Effector CD4-positive, alpha-beta T cell (primary cell): ENCODE measurements at places on chromosomes 7 and 10.
A peak's percentile ranks its signal among the peaks of the same experiment; 100 is the strongest.

DNA sequence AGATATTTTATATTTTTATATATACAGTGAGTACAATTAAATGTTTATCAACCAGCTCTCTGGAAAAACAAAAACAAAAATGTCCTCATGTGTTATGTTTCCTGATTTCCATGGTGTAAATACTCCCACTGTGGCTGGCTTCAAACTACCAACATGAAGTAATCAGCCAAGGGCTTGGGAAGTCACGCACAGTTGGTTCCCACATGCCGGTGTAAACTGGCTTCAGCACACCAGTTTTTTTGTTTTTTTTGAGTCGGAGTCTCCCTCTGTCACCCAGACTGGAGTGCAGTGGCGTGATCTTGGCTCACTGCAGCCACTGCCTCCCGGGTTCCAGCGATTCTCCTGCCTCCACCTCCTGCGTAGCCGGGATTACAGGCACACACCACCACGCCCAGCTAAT, 11.8 kb downstream of the OSBPL3 start:
- DNase-seq = no peak

GRCh38 chr7:674454-675410, 51.8 kb upstream of the DNAAF5 start:
- no peak for DNase-seq

GRCh38 chr7:51316666-51317581, at the start of gene COBL:
Gene COBL, minus strand, starts transcription at chr7:51316809. Its CDS starts 176 bp downstream, at chr7:51316633.
- DNase-seq = no peak

DNA sequence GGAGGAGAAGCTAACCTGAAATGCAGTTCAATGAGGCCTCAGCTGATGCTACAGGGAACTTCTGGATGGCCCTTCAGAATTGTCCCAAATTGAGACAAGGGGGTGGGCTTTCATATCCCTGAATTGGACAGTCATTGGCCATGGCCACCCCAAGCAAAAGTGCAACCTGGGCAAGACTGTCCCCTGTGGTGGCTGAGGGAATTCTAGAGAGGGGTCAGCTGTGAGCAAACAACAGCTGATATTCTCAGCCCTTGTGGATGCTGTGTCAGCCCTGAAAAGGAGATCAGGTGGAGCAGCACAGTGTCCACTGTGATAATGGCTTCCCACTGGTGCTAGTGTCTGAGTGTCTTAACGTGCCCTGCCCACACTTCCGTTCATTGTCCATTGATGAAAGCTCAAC, 76.6 kb downstream of the SLC16A9 start:
- DNase-seq = no peak

GRCh38 chr7:142868986-142869415, 14.1 kb downstream of the EPHB6 start:
- DNase-seq = no peak

DNA sequence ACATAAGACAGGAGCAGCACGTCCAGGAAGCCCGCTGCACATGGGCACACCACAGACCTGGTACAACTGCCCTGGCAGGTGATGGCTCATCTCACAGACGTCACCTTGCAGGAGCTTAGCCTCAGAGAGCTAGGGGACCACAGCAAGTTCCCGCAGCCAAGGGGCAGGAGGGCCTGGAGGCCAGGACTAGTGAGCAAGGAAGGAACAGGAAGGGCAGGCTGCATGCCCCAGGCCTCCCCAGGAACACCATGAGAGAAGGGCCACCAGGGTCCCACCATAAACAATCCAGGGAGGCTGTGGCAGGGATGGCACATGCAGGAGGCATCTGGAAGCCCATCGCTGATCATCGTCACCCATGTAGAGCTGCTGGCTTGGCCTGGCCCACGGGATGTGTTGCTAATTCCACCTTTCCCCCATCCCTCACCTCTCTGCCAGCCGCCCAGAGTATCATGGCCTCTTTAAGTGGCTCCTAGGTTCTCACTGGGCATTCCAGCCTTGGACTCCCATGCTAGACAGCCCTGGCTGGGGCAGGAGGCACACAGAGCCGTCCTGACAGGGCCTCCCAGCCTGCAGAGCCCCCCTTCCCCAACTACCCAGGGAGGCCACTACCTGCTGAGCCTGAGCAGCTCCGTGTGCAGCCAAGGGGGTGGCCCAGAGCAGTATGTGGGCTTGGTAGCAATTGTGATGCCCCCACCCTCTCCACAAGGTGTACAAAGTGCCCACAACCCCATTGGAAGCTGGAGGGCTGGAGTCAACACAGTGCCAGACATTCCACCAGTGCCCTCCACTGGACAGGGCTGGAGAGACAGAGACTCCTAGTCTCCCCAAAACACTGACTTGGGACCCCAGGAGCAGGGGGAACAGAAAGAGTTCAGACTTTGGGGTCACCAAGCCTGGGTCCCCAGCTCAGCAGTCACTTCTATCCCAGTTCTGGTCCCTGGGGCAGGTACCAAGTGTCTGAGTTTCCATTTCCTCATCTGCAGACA, 35.5 kb downstream of the GRID1 start:
- no peak for DNase-seq

DNA sequence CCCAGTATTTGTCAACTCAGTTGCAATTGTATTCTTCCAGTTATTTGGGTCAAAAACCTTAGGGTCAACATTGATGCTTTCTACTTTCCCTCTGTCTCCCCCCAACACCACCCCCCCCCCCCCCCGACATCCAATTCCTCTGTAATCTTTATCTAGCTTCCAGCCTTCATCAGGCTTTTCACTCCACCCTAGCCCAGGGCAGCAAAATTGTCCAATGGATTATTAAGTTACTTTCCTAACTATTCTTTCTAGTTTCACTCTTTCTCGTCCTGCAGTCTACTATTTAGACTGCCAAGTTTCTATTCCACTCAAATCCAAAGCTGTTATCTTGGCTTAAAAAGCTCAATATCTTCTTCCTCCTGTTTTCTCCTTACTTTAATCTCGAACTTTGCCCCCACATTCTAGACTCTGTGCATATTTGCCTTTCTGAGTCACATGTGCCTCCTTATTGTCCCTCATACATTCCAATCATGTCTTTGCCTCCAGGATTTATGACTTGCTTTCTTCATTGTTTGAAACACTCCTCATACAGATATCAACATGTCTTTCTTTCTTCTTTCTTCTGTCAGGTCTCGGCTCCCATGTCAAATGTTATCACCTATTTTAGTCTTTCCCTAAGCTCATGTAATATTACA, 196.6 kb upstream of the TMEM196 start:
- DNase-seq = no peak

DNA sequence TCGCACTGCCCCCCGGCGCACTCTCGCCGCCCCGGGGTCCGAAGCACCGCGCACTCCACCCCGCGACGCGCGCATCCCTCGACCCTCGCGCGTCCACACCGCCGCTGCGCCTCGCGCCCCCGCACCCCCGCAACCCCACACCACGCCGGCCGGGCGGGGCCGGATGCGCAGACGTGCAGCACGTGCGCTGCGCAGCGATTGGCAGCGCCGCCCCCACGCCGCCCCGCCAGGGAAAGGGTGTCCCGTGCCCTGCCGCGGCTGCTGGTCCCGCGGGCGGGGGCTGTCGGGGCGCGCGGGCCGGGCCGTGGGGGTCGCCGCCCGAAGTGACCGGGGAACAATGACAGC, 53.7 kb upstream of the KDM7A start:
- peak; percentile 66 for DNase-seq

DNA sequence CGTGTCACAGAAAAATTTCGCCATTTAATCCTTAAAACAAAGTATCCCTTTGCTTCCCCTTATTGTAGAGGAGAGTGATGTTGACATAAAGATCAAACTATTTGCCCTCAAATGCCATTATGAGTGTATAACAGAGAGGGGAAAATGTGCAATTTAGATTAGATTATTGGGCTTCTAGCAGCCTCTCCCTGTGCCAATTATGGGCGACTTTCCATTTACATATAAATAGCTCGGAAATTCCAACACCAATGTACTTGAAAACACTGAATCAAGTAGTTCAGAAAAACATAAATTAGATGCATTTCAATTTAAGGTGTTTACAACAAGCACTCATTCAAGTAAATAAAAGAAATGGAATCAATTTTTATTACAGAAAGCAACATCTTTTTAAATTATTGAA, 64.6 kb upstream of the LRRN3 start:
- no peak for DNase-seq

- DNase-seq = no peak
These were observed 48.5 kb upstream of the LAMB1 start for GRCh38 chr7:108051454-108051853.

GRCh38 chr7:3673524-3673923, 372.5 kb downstream of the SDK1 start:
- DNase-seq = peak; percentile 12

GRCh38 chr7:82805527-82805960, 357.1 kb downstream of the PCLO start:
- no peak for DNase-seq

DNA sequence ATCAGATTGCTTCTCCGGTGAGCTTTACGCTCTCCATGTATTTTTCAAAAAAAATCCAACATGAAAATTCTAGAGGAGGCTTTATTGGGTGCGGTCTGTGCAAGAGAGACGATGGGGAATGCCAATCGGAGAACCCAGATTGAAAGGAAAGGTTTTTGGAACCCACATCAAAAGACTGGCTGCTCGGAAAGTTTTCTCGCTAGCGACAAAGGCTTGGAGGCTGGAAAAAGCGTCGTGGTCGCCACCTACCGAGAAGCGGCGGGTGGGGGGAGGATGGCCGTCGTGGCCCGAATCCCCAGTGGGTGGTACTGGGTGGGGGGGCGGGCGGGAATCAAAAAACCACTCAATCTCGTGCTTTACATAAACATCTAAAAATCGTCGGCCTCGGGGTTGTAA, 1.1 kb upstream of the GTF2I start:
- peak; percentile 41 for DNase-seq

DNA sequence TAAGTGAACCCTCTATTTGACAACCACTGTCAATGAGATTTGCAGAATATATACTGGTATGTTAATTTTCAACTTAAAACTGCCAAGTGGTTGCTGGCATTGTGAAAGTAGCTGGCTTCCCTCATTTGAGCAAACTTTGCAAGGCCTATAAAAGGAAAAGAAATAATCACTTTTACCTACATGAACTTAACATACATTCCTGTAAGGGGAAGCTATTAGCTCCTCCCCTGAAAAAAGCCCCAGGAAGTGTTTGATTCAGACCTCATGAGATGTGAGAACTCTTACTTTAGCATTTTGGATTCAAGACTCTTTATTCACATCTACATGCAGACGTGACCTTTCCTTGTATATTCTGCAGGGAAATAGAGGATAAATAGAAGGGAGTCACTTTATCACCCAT, 175.6 kb downstream of the OTUD1 start:
- DNase-seq = no peak

DNA sequence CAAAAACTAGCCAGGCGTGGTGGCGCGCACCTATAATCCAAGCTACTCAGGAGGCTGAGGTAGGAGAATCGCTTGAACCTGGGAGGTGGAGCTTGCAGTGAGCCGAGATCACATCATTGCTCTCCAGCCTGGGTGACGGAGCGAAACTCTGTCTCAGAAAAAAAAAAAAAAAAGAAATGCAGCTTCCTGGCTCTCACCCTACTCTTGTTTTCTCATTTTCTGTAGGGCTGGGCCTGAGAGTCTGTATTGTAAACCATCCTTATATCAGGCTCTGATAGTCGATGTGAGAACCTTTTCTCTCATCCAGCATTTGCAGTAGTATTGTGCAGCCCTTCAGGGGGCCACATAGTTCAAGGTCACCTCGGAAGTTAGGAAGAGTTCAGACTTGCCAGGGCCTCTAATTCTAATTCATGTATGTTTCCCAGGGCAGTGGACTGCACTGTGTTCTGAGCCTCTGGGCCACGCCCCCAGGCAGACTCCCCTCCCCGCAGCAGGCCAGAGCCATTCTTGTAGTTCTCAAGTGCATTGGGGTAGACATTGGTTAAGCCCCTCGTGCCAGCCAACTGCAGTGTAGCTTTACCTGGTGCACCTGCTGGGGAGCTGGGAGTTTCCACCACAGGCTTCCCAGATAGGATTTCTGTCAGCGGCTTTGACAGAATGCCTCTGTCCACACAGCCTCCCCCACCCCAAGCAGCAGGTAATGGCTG, 38.3 kb upstream of the PDCD4 start:
- no peak for DNase-seq

DNA sequence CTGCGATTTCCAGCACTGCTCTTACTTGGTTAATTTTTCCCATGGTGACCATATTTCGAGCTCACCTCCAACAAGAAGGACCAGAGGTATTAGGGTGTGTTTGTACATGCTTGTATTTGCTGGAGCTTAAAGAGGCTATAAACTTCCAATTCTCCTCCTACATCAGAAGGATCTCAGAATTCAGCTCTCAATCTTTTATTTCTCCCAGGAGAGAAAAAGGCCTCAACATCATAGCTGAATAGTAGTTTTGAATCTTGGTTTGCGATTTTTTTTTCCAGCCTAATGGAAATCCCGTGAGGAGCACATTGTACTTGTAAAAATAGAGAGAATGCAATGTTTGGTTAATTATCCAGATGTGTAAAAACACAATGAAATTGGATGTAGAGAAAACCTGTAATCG, 69.7 kb downstream of the CPVL start:
- DNase-seq = no peak

DNA sequence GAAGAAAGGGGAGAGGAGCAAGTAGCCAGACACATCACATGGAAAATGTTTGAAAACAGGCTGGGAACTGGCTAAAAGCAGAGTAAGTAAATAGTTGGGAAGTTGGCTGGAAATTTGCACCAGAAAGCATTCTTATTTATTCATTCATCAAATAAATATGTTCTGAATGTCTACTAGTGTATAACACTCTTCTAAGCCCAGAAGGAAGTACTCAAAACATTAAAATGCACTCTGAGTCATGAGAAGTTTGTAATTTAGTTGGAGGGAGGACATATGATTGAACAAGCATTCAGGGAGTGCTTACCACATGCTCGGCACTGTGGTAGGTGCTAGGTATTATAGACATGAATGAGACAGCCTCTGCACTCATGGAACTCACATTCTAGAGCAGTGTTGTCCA, 37.0 kb upstream of the CNNM1 start:
- no peak for DNase-seq

DNA sequence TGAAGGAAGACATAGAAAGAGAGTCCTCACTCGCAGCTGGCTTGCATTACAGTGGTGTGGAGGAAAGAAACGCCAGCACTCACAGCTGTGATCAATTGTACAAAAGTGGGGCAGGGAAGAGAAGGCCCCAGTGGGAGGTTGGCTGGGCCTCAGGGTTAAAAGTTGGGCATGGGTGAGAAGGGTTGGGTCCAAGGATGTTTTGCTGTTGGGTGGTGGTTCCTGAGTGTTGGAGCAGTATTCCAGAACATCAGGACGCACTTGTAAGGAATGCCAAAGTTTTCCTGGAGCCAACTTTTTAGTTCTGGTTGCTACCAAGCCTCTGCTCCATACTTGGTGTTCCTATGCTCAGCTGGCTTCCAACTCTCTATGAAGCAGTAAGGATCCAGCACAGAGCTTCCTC, 55.4 kb upstream of the MKRN1 start:
- no peak for DNase-seq

DNA sequence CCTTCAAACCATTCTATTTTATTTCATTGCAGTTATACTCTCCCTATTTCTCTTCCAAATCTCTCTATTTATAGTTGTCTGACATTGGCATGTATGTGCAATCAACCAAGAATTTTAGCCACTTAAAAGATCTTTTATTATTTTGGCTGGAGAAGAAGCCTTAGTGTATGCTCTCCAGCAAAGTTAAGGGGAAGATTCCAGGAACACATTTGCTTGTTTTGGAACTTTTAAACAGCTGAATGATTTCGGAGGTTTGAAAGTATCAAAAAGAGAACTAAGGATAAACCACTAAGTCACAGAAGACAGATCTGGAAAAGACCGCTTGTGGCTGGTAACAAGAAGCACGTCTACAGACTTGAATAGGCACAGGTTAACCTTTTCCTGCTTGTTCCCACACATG, 182.2 kb upstream of the FZD1 start:
- DNase-seq = no peak
